ENCODE measurements at places on chromosomes 7 and 10. TPM values are rescaled to one million over a fixed set of nuclear protein-coding genes. Genes with fewer than 3 reads are reported as not detected.

DNA sequence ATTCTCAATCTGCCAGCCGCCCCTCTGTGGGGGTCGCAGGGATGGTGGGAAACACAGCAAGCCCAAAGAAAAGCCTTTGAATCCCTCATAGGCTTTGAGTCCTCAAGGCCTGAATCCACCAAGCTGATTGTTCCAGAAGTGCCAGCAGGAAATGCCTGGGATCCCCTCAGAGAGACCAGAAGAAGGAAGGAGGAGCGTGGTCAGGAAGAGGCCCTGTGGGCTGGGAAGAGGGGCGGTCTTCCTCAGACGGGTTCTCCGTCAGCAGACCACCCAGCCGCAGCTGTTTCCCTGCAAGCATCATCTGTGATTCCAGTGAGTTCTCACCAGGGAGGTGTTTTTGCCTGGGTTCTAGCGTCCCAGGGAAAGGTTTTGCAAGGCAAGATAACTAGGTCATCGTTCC is 190.0 kb upstream of the KLF6 start:
- no peak for DNase-seq

GRCh38 chr10:132551808-132552130 is 14.2 kb downstream of the INPP5A start:
- no peak for DNase-seq

DNA sequence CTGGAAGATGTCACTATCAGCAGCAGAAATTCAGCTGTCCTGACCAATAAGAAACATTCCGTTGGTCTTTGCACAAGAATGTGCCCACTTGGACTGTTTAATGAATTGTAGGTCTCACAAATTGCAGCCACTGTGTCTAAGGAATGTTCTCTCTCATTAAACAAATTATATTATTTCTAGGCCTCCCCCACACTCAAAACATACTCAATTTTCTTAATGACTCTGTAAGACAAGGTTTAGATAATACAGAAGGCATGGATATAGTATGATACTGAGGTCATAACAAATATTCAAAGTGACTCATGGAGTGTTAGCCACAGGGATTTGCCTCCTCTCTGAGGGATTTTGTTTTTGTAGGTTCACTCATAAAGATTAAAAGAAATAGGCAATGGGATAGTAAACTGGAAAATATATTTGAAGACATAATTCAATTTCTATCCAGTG is 197.5 kb downstream of the PTN start:
- peak; percentile 75 for DNase-seq

DNA sequence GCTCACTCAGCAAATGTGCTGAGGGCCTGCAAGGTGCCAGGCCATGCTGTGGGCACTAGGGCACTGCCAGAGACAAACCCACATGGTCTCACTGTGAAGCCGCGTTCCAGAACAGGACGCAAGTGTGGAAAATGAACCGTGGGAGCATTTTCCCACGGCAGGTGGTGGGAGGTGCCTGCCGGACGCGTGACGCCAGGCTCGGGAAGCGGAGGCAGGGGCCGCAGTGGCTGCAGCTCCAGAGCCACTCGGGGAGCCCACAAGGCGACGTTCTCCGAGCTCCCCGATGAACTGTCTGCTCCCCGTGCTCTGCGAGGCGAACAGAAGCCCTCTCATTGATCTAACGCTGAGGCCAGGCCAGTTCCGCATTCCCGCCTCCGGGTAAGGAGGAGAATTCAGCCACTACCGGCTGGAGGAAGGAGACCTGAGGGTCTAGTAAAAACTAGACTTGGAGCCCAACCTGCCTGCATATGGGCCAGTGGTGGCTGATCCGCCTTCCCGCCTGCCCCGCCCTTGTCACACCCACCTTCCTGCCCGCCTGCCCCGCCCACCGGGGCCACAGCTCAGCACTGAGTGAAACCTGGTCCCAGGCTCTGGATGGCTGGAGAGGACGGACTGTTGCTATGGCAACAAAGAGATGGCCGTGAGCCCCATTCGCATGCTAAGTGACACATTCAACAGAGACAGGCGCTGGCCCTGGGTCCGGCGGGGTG is 13.1 kb downstream of the ADGRA1 start:
- no peak for DNase-seq

GRCh38 chr7:15686295-15686956 is at the start of gene MEOX2:
TSS of gene MEOX2 (minus strand) at chr7:15686683. CDS start at chr7:15686402, 281 bp downstream.
- DNase-seq = no peak

DNA sequence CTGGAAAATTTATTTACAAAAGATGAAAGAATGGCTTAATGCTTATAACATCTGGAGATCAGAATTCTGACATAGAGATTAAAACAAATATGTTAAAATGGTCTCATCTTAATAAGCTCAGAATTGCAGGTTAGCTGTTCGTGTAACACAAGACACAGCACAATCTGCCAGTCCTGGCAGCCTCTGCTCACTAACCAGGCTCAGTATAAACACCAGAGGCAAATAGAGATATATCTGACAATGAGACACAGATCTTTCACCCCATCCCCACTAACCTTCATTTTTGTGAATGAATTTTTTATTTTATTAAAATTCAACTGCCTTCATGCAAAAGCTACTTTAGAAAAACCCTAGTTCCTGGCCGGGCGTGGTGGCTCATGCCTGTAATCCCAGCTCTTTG is 51.8 kb downstream of the RELN start:
- DNase-seq = no peak

- no peak for DNase-seq
These were observed 64.3 kb downstream of the ELAPOR2 start for GRCh38 chr7:86995052-86995725.

GRCh38 chr10:128365156-128365725 is 239.0 kb upstream of the MKI67 start:
- DNase-seq = no peak

DNA sequence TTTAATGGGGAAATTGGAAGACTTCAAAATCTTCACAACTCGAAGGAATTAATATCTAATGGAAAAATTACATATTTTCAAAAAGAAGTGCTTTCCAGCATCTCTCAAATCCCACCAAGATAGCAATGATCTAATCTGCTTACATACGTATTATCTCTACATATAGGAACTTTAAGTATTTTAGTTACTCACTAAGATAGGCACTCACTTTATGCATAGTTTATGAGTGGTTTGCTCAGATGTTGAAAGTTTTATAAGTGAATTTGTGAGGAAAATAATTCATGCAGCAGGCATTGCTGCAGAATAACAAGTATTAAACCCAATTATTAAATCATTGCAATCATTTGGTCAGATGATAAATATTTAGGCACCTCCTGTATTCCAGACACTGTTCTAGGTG is 2.3 kb upstream of the CYTH3 start:
- no peak for DNase-seq

- DNase-seq = no peak
These were observed 56.6 kb downstream of the BMPER start for GRCh38 chr7:33961948-33962347.

- DNase-seq = no peak
These were observed 1.4 kb upstream of the RTKN2 start for GRCh38 chr10:62270020-62270419.

GRCh38 chr10:44416936-44417335 is 32.0 kb upstream of the CXCL12 start:
- DNase-seq = no peak

DNA sequence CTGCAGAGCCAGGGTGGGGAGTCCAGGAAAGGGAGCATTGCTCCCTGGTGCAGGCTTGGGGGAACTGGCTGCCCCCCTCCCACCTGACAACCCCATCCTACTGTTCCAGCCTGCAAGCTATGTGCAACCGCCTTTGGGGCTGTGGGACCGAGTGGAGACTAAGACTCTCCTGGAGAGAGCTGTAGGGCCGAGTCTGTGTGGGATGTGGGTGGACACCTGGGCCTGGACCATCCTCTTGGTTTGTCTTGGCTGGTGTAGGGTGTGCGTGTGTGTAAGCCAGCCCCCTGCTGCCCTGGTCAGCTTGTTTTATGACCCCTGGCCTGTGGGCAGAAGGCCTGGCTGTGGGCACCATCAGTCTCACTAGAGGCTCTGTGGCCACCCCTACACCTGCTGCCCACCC is 1.6 kb upstream of the RAMP3 start:
- no peak for DNase-seq

GRCh38 chr7:26153241-26153822 is 1.3 kb downstream of the NFE2L3 start:
- no peak for DNase-seq

- DNase-seq = no peak
These were observed 7.1 kb upstream of the ITGB8 start for GRCh38 chr7:20323595-20323994.

GRCh38 chr10:44015702-44016500 is 367.2 kb upstream of the ZNF32 start:
- no peak for DNase-seq

DNA sequence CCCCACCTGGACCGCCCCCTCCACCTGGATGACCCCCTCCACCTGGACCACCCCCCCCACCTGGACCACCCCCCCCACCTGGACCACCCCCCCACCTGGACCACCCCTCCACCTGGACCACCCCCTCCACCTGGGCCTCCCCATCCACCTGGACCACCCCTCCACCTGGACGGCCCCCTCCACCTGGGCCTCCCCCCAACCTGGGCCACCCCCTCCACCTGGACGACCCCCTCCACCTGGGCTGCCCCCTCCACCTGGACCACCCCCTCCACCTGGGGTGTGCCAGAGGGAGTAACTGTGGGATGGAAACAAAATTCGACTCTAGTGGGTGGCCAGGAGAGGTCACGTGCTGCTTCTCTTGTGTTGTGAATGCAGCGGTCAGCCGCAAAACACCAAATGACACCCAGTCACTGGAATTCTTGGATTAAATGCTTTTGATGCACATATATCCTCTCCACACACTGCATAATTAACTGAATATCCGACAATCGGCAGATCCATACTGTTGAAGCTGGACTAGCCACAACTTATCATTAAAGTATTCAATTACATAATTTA is 316.7 kb downstream of the PTPRN2 start:
- DNase-seq = no peak

DNA sequence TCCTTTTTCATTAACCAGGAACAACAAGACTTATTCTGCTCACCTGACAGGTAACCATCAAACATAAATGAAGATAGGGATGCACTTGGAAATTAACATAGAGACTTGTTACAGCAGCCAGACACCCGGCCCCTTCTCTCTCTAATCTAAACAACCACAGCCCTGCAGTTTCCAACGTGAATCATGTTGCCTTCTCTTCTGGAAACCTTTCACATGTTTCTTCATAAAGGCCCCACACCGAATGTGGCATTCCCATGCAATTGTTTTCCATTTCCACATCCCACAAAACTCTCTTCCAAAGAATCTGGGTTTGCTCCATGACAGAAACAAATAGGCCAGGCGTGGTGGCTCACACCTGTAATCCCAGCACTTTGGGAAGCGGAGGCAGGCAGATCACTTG is 15.0 kb upstream of the WDR86 start:
- DNase-seq = no peak

GRCh38 chr7:33155811-33156210 is 26.4 kb downstream of the BBS9 start:
- DNase-seq = peak; percentile 20

DNA sequence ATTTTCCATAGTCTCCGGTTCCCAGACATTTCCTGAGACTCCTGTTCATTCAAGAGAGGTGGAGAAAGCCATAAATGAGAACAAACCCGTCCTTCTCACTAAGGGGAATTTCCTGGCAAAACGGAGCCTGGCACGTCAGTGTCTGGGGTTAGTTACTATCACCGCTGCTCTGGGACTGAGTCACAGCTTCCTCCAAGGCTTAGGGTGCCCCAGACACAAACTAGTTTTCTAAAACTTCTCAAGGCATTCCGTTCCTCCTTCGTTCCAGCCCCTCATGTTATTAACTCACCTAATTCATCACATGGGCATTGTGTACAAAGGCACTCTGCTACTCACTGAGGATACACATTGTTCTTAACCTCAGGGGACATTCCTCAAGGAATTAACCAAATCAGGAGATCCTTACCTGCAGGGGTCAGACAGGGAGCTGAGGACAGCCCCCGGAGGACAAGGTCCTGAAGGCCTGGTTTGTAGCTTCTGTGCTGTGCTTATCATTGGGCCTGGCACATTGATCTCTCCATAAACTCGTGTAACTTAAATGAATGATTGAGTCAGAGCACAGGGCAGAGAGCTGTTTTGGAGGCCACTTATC is 103.0 kb upstream of the KLF6 start:
- DNase-seq = peak; percentile 98

- no peak for DNase-seq
These were observed 905.0 kb downstream of the LRMDA start for GRCh38 chr10:76336213-76336963.

DNA sequence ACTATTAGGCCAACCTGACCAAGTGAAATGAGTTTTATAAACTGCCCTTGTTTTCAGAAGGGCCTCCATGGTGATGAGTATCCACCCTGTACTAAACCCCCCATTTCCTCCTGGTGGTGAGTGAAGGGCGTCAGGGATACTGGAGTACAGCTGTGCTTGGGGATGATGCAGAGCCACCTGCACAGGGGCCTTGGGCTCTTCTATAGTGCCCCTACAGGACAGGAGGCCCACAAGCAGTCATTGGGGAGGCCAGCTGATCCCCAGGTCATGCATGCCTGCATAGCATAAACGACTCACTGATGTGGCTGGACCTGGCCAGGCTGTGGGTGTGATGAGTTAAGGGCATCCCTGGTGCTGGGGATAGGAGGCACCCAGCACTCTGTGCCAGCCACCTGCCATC is 114.1 kb upstream of the CELF2 start:
- no peak for DNase-seq

DNA sequence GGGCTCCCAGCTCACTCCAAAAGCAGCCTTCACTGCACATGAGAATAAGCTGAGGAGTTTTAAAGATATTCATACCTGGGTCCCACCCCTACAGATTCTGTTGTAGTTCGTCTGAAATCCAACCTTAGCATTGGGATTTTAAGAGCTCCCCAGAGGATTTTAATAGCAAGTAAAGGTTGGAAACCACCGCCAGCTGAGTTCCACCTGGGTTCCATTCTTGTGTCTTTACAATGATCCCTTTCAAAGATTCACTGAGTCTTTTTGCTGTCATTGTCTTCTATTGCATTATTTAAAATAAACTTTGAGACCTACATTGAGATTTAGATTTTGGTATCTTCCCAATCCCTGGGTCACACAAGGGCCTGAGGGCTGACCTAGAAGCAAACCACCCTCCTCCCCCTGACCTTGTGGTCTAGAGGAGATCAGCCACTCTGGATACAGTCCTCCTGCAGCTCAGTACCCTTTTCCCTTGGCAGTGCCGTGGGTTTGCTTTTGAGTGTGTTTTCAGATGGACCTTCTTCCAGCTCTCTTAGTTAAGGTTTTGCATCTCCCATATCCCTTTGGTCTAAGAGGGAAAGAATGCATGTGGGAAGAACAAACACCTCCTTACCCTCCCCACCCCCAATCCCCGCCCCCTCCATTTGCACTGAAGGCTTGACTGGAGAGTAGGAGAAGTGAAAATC is 22.6 kb upstream of the SIRT1 start:
- DNase-seq = no peak

The SLC26A5 gene
- not detected for total RNA-seq

The INSYN2A gene
- 0.07 TPM for total RNA-seq

The H2BK1 gene
- total RNA-seq = not detected

The IMMP2L gene
- total RNA-seq = 19.9 TPM

The PAPOLB gene
- total RNA-seq = under 0.01 TPM

The WDR86 gene
- total RNA-seq = not detected
